ENCODE measurements at places on chromosomes 6 and 20.

DNA sequence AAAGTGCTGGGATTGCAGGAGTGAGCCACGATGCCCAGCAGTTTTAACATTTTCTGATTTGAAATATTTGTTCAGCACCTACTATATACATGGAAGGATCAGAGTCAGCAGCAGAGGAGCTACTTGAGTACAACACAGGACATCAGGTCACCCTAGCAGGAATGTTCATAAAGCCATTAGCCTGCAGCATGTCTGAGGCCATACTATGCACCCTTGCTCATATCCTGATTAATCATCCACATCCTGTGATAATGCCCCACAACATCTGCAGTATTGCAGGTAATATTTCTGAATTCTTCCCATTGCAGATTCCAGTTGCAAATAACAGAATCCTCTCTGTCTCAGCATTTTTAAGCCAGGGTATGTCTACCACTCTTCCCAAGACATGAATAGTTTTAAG lies 171.0 kb upstream of the PRND start:
- no peak for DNase-seq

DNA sequence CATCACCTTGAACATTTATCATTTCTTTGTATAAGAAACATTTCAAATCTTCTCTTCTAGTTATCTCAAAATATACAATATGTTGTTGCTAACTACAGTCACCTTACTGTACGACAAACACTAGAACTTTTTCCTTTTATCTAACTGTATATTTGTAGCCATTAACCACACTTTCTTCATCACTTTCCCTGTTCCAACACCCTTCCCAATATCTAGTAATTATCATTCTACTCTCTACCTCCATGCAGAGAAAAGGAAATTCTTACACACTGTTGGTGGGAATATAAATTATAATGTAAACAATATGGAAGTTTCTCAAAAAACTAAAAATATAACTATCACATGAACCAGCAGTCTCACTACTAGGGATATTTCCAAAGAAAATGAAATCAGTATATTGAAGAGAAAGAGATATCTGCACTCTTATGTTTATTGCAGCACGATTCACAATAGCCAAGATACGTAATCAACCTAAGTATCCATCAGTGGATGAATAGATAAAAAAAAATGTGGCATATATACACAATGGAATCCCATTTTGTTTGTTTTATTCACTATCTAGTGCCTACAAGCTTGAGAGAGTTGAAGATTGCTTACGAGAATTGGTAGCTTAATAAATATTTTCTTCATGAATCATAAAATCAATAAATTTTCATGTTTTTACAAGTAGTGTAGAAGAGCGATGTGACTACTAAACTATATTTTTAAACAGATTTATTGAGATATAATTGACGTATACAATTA lies 2.4 kb downstream of the RHAG start:
- no peak for DNase-seq

DNA sequence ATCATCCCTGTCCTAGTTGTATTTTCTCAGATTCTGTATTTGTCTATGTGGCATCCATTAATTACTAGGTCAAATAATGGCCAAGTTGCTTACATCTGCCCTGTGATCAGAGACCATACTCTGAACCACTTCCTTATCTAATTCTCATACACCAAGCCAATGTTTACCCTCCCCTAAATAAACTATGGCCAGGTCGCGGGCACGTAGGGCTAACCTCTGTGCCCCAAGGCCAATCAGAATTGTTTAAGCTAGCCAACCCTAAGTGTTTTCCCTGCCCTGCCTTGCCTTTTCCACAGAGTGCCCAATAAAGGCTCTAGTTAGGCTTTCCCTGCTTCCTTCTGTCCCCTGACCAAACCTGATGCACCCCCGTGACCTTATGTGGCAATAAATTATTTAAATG lies 2.8 kb upstream of the CALHM4 start:
- no peak for DNase-seq

DNA sequence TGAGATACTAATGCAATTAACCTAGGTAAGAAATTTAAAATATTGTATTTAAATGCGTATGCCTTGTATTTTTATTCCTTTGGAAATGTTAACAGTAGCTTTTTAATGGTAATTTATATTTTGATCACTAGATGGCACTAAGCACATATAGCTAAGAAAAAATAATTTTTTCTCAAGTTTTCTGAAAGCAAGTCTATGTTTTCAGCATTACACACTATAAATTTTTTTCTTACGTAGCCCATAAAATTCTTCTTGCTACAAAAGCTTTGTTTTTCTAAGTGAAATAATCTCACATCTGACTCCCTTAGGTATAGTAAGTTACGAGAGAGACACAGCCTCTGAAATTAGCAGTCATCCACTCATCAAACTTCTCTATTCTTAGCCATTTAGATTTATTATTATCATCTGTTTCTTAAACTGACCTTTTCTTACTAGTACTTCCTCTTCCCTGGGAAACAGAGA lies 35.7 kb downstream of the TSPYL4 start:
- no peak for DNase-seq

- DNase-seq = no peak
Observed at GRCh38 chr6:65052626-65053025, 654.4 kb downstream of the EYS start.

DNA sequence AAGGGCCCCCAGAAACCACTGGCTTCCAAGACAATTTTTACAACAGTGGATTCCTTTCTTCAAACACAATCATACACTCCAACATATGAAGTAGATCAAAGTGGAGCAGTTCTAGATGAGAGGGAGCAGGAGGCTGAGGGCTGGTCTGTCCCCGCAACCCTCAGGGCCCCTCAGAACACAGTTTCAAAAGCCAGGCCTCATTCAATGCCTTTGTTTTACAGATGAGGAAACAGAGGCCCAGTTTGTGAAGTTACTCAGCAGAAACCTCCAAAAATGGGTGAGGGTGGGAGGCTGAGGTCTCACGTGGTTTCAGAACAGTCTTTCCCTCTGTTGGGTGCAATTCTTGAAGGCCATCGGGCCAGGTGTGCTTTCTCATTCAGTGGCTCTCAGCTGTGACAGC lies 134.9 kb downstream of the SCML4 start:
- no peak for DNase-seq

GRCh38 chr20:14568701-14569100 lies 231.3 kb upstream of the FLRT3 start:
- no peak for DNase-seq

DNA sequence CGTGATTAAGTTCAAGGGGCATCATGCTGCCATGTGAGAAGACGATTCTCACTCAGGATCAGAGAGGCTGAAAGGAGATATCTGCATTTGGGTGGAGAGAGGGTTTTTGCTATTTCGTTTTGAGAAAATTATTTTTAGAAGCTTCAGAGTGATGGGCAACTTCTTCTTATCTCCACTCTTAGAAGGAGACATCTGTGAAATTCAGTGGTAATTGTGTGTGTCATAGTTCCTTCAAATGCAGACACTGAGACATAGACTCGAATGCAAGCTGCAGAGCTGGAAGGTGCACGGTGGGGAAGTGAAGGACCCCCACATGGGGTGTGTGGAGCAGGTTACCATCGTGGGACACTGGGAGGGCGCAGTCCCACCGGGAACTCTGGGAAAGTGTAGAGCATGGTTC lies 116.8 kb downstream of the PRND start:
- no peak for DNase-seq

DNA sequence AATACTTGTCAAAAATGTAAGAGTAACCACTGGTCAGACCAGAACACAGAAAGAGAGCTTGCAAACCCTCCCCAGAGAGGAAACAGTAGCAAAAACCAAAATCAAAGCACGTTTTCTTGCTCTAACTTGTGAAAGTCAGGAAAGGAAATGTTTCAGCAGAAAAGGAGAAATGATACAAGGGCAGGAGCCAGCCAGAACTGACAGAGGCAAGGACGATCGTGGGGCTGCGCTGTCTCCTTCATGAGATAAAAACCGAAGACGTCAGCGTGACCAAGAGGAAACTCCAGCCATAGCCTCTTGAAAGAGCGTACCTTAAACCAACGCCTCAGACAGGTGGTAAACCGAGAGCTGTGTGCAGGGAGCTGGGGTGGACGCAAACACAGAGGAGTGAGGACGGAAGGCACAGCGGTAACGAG lies 27.5 kb downstream of the LAMA5 start:
- no peak for DNase-seq
